ENCODE measurements at places on chromosomes 5 and 9.

DNA sequence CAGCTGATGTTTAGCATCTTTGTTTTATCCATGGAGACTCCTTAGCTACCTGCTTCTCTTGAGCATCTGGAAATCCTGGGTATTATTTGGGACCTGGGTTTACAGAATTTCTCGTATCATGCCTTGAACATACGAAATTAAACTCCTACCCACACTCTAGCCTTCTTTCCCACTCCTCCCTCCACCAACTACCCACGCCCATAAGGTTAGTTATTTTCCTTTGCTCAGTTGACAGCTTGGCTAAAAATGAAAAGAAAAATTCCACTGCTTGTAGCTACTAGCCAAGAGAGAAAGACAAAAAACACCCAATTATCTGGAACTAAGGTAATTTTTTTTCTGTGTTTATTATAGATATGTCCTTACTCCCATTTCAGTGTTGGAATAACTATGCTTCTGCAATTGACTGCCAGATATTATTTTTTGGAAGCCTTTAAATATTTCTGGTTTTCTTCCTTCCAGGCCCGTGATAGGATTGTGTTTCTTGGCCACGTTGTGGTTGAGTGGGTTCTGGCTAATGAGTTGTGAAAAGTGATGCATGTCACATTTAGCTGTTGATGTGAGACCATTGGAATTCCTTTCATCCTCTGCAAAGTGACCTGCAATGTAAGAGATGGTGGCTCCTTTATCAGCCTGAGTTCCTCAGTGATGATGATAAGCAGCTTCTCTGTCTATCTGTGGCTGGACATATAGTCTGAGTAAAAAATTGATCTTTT, 308.1 kb downstream of the LRRC70 start:
- no peak for DNase-seq

GRCh38 chr5:150653762-150654556, 7.1 kb upstream of the MYOZ3 start:
- DNase-seq, result no peak

- DNase-seq, result no peak
Observed at GRCh38 chr9:132372177-132373095, 17.6 kb upstream of the SETX start.

GRCh38 chr9:38387751-38388150, 4.8 kb upstream of the ALDH1B1 start:
- no peak for DNase-seq

- no peak for DNase-seq
Observed at GRCh38 chr5:176814836-176815438, 4.6 kb downstream of the UNC5A start.

DNA sequence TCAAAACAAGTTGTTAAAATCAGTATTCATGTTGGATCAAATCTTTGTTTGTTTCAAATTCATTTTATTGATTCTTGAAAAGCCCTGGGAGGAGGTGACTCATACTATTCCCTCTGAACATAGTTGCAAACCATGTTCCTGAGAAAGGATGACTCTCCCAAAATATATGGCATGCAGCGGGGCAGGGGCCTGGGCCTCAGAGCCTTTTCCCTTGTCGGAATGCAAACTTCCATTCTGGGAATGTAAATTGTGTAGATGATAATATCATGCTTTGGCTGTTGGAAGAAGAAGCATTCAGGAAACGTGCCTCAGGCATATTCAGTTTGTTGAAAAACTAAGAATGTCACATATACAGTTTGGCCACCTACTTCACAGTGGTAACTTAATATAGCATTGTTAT, 242.0 kb downstream of the AUH start:
- DNase-seq, result peak; percentile 92

DNA sequence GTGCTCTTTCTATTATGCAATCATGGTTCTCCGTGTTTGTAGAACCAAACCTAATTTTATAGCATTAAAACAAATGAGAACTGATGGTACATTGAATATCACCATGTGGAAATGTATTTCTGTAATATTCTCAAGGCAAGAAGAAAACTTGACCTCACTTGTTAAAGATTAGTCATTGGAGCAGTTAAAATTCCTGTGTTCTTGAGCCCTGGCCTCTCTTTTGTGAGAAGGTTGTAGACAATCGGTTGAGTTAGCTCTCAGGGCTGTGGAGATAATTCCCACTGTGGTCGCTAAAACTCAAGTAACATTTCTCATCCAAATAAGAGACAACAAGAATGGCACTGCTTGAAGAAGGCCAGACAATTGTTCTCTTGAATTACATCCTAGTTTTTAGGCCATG, 216.0 kb upstream of the KLF4 start:
- DNase-seq, result no peak

- no peak for DNase-seq
Observed at GRCh38 chr9:125691869-125692268, 15.1 kb downstream of the MAPKAP1 start.

- no peak for DNase-seq
Observed at GRCh38 chr5:159091596-159092331, 8.0 kb downstream of the EBF1 start.

DNA sequence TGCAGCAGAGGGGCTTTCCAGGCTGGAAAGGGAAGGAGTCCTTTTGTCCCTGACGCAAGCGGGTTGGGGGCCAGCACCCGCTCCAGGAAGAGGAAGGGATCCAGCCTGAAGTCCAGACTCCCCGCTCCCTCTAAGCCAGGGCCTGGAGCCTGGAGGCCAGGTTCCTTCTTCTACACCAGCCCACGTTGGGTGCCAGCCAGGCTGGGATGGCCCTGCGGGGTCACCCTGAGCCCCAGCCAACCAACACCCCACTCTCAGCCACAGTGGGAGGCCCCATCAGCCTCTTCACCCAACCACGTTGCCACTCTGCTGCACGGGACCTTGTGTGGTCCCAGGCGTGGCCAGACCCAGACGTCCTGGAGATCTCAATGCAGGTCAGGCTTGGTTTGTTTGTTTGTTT, 970 bp upstream of the FUT7 start:
- no peak for DNase-seq

DNA sequence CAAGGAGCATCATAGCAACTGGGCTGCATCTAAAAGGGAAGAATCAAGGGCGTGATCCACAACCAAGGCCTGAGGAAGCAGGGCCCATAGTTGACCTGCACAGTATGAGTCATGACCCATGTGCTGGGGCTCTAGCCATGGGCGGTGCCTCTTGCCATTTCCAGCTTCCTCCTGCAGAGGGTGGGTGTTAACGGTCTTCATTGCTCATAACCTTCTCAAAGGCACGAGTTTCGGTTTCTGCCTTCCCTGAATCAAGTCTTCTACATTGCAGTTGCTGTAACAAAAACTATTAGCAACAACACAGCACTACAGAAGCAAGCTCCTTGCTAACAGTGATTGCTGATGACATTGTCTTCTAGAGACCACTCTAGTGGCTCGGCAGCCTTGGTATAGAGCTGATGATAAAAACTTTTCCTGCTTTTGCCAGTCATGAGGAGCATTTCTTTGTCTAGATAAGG, 66.9 kb downstream of the CTSL start:
- DNase-seq, result peak; percentile 37

- DNase-seq, result peak; percentile 65
Observed at GRCh38 chr5:89981021-89981420, 428.5 kb downstream of the CETN3 start.

- no peak for DNase-seq
Observed at GRCh38 chr5:1891391-1891790, 8.7 kb upstream of the IRX4 start.

- no peak for DNase-seq
Observed at GRCh38 chr5:17796142-17796541, 161.9 kb downstream of the TAF11L14 start.

DNA sequence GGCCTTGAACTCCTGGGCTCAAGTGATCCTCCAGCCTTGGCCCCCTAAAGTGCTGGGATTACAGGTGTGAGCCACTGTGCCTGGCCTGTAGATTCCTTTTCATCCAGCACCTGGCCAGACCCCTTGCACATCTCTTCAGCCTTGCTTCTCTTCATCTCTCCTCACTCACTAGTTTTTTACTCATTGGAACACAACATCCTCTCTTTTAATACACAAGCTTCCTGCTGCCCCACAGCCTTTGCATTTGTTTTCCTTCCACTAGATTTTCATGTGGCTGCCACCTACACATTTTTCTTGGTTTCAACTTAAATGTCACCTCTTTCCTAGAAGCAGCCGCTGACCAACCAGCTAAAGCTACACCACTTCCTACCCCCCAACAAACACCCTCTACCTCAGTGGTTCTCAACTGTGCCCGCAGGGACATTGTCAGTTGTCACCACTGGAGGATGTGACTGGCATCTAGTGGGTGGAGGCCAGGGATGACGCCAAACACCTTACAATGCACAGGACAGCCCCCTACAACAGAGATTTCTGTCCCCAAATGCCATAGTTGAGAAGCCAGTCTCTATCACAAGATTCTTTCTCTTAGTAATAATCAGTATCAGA, 33.7 kb downstream of the HAVCR1 start:
- DNase-seq, result no peak

DNA sequence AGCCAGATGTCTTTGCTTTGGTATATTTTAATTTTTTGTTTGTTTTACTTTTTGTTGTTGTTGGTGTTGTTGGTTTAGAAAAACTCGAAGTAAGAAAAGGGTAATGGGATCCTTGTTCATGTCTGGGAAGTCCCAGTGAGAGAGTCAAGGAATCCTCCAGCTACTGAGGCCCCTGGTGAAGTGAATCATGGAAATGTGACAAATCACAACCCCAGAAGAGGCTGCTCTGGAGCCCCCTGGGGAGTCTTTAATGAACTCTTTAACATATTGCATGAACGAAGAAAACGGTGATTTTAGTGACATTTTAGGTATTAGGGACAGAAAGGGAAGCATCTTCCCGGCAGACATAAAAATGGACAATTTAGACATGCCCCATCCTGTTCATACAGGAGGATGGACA, 41.3 kb downstream of the TMEM174 start:
- peak; percentile 46 for DNase-seq

- DNase-seq, result no peak
Observed at GRCh38 chr5:77437194-77437593, 54.9 kb downstream of the WDR41 start.

DNA sequence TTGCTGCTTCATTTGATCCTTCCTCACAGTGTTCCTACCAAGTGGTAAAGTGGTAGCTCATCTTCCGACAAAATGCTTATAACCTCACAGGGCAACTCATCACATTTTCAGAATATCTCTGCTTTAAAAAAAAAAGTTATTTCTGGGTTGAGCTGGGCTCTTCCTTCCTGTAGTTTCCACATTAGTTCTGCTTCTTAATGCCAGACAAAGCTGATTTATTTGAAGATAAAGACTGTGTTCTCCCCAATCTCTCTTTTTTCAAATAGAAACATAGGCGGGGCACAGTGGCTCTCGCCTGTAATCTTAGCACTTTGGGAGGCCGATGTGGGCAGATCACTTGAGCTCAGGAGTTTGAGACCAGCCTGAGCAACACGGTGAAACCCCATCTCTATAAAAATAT, 273.1 kb downstream of the ACTL7B start:
- DNase-seq, result no peak

DNA sequence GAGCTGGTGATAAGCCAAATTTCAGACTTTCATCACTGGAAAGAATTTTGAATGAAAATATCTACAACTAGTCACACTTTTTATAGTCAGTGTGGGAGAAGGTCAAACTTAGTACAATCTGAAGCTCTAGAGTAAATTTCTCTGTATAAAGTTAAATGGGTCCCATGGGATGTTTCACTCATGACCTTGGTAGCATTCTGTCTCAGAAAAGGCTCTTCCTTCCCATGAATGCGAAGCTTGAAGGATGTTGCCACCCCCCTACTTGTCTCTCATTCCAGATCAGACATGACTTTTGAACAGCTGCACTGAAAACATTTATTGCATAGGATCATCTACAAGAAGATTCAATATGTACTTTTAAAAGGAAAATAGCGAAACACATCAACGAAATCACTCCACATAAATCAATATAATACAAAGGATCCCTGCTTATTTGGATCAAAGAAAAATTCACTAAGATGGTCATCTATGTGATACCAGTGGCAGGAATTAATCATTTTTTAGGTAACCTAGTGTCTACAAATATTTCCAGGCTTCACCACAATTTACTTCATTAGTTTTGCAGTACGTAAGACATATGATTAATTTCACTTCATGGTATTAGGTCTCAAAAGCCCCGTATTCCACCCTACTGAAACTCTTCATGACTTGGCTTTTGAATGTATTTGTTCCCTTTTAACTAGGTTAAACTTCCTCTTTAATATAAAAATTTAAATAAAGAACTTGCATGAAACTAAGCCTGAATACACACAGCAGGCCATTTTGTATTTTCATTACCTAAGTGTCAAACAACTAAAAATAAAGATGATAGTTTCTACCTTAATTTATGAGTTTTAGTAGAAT, 4.4 kb downstream of the ST8SIA4 start:
- peak; percentile 22 for DNase-seq

DNA sequence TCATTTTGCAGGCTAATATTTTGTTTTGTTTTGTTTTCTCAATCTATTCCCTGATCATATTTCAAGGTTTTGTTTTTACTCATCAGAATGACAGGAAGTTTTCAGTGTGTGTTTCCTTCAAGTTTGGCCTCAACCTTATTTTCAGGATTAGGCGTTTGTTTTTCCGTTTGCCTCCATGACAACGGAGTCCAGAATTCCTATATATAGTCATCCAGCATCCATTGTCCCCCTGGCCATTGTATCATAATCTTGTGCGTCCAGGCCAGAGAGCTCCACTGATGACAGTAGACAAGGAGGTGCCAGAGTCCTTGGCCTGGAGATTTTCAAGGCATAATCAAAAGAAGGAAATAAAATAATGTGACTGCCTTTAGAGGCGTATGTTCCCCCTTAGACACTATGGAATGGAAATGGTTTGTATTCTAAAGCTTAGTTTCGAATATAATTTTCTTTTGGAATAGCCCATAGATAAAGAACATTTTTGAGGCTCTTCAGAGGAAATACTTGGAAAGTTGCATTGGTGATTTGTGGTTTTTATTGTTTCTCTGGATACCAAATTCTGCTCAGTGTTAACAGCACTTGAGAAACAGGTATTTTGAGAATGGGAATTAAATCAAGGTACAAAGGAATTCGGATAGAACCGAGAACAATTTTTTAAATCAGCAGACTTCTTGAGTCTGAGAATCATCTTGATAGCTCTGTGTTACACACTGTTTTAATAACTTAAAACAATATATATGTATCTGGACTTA, 99.8 kb downstream of the ZNF462 start:
- peak; percentile 28 for DNase-seq

DNA sequence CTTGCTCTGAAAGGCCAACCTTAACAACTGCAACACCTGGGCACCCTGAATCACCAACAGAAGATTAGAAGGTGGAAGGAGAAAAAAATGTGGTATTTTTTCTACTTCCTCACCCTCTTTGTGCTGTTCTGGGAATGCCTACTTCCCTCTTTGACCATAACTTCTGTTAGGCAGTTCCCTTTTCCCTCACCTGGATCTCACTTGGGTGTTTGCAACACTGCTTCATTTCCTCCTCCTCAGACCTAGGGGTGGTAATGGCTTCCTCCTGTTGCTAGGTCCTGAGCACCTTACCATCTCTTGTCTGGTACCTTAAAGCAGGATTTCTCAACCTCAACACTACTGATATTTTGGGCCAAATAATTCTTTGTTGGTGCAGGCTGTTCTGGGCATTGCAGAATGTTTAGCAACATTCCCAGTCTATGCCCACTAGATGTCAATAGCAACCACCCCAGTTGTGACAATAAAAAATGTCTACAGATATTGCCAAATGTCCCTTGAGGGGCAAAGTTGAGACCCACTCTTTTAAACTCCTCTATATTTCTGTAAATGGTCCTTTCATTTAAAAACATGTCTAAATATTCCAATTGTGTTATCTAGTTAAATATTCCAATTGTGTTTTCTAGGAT, 300.0 kb upstream of the VLDLR start:
- DNase-seq, result no peak

GRCh38 chr9:110753731-110754231, 85.2 kb downstream of the MUSK start:
- peak; percentile 64 for DNase-seq

GRCh38 chr9:106880081-106880480, 17.1 kb downstream of the ZNF462 start:
- no peak for DNase-seq

GRCh38 chr5:103211576-103212561, 46.7 kb upstream of the MACIR start:
- peak; percentile 9 for DNase-seq

Data from fibroblast of skin of right quadriceps (primary cell).